ENCODE measurements at places on chromosomes 3 and 15.

- DNase-seq = no peak
Observed at GRCh38 chr3:16936233-16936632, 51.5 kb downstream of the PLCL2 start.

GRCh38 chr3:25783661-25784512, 644 bp upstream of the NGLY1 start:
- DNase-seq = no peak

GRCh38 chr3:108437439-108437838, 73.0 kb downstream of the MYH15 start:
- no peak for DNase-seq

DNA sequence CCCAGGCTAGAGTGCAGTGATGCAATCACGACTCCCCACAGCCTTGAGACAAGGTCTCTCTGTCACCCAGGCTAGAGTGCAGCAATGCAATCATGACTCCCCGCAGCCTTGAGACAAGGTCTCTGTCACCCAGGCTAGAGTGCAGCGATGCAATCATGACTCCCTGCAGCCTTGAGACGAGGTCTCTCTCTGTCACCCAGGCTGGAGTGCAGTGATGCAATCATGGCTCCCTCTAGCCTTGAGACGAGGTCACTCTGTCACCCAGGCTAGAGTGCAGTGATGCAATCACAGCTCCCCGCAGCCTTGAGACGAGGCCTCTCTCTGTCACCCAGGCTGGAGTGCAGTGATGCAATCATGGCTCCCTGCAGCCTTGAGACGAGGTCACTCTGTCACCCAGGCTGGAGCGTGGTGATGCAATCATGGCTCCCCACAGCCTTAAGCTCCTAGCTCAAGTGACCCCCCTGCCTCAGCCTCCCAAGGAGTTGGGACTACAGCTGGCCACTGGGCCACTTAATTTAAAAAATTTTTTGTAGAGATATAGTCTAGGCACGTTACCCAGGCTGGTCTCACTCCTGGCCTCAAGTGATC, 26.1 kb downstream of the TFRC start:
- DNase-seq = no peak

- DNase-seq = no peak
Observed at GRCh38 chr3:57967590-57967989, 40.6 kb upstream of the FLNB start.

DNA sequence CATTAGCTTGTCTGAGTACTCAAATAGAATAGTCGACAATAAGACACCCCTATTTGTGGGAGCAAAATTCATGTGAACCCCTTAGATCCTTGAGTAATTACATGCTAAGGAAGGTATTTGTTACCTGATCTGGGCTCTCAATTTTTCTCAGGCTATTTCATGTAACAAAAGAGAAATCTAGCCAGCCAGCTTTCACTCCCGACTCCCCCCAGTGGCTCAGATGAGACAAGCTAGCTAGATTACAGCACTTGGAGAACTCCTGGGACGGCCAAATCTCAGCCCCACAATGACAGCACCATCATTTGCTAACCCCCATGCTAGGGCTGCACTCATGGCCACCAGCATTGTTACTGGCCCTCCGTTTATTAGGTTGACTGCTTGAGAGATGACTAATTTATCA, 41.3 kb downstream of the GLDN start:
- no peak for DNase-seq

- DNase-seq = no peak
Observed at GRCh38 chr15:59247364-59247763, 40.7 kb downstream of the LDHAL6B start.

GRCh38 chr15:74823324-74823723, 3.1 kb upstream of the CPLX3 start:
- DNase-seq = no peak

GRCh38 chr15:100337096-100338044, 4.4 kb downstream of the ADAMTS17 start:
- DNase-seq = no peak

- no peak for DNase-seq
Observed at GRCh38 chr15:76994001-76994400, 925 bp upstream of the PSTPIP1 start.

DNA sequence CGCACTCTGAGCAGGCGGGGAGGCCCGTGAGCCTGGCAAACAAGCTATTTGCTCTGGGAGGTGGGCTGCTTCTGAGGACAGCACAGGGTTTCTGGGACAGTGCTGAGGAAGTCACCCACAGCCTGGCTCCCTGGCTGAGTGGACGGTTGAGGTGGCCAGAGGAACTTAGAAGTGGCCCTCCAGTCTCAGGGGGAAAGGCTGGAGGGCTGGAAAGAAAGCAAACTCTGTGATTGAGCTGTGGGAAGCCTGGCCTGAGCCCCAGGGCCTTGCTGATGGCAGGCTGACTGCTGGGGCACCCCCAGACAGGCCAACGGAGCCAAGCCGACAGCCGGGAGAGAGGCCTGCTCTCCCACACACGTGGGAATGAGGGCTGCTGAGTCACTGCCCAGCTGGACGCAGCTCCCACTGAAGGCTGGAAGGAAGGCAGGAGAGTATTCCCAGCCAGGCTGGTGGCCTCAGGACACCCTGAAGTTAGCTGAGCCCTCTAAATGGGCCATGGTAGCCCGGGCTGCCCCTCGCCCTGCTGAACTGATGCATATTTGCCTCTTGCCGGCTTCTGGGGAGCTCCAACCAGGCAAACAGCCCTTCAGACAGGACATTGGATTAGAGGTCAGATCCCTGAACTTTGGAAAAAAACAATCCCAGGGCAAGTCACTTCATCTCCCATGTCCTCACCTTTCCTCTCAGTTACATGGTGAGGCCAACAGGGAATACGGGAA, 98.0 kb upstream of the TLE3 start:
- DNase-seq = peak; percentile 60

DNA sequence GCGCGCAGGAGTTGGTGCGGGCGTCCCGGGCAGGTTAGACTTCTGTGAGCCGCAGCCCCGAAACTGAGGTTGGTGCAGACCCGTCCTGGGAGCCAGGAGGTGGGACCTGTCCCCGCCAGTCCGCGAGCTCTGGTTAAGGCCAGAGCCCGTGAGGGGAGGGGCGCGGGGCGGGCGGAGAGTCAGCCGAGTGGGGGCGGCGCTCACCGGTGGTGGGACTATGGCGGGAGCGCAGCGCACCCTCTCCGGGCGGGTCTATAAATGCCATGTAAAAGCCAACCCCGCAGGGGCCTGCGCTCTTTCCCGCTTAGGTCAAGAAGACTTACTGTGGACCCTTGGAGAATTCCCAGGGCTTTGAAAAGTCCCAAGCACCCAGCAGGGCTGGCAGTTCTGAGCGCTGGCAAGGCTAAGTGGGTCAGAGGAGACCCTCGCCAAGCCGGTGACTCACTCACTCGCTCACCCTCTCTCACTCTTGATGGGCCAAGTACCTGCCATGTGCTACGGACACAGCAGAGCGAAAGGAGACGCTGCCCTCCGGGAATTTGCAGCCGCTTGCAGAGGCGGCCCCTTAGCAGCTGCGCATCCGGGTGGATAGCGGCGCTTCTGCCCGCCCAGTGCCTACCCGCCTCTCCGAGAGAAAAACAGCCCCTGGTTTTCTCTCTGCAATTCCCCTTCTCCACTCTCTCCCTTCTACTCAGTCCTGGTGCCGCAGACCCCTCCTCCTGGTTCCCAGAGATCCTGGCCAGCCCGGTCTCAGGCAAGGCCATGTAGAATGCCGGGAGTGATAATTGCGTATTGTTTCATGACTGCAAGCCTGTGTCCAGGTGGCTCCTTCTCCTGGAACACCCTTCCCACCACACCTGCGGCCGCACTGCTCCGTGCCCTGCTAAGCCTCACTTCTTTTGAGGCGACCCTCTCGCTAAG, at the start of gene ALDH1L1:
Gene ALDH1L1 (minus strand): TSS at position 110 of the 921 bp plus-strand sequence. CDS start 19,607 bp downstream, outside the sequence.
- no peak for DNase-seq

GRCh38 chr3:153093629-153094028, 68.4 kb upstream of the RAP2B start:
- no peak for DNase-seq

GRCh38 chr3:72259755-72260587, 475.0 kb upstream of the PROK2 start:
- DNase-seq = no peak

- DNase-seq = no peak
Observed at GRCh38 chr15:60656041-60656440, 177.1 kb upstream of the ICE2 start.

GRCh38 chr3:87742250-87742649, 316.6 kb downstream of the CGGBP1 start:
- no peak for DNase-seq

Data from AG04449 (cell line).